ENCODE measurements at places on chromosomes 5 and 9. TPM values are rescaled to one million over a fixed set of nuclear protein-coding genes. Genes with fewer than 3 reads are reported as not detected.

ARAP3 gene
- total RNA-seq: 16.4 TPM

CSF2 gene
- total RNA-seq: 6.2 TPM

NSG2 gene
- total RNA-seq: not detected

IFNA2 gene
- total RNA-seq: not detected

ADAMTSL2 gene
- 2.4 TPM for total RNA-seq

F2RL1 gene
- total RNA-seq: 125 TPM

MAP1B gene
- 58.9 TPM for total RNA-seq

PCDHB12 gene
- 0.08 TPM for total RNA-seq

NIPBL gene
- total RNA-seq: 24.1 TPM

PTBP3 gene
- total RNA-seq: 18.9 TPM

PDCD1LG2 gene
- total RNA-seq: 4.7 TPM

RELL2 gene
- 3.7 TPM for total RNA-seq

IFNA6 gene
- total RNA-seq: not detected

PCDHGA3 gene
- 0.65 TPM for total RNA-seq

MYMK gene
- total RNA-seq: 1.0 TPM

CDC20B gene
- total RNA-seq: under 0.01 TPM

PCDHB10 gene
- 0.13 TPM for total RNA-seq

Data from epithelial cell of alveolus of lung (primary cell).